ENCODE measurements at places on chromosomes 1 and 21.

DNA sequence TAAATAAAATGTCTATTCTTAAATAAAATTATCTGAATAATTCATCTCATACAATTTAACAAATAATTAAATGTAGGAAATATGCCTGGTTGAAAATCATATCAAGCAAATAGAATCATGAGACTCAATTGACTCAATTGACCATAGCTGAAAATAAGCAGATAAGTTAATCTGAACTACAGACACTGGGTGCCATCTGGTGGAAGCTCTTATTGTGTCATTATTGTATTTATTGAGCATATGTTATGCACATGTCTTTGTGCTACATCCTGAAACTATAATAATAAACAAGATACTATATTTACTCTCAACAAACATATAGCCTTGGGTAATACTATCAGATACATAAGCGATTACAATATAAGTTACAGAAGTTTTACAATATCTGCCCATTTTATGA lies 41.0 kb downstream of the BRINP3 start:
- no peak for DNase-seq

DNA sequence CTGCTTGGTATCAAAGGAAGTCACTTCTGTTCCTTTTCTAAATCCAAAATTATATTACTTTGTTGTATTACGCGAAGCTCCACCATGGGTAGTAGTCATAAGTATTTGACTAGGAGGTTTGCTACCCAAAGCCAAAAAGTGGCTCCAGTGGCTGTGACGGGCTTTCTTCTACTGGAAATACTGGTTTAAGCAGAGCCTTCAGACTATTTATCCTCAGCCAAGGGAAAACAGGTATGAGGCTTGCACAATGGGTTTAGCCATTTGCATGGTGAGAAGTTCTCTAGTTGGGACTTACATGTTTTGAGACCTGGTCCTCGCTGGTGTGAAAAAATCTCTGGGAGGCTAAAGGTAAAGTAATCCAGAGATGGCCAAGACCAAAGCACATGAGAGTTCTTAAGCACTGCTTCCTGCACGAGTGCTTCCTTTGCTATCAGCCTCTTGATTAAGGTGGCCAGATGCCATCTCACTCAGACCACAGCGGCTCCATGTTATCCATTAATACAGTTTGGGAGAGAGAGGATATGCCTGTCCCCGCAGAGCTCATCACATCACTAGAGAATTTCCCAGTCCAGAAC lies 121.2 kb downstream of the PIK3R3 start:
- no peak for DNase-seq

DNA sequence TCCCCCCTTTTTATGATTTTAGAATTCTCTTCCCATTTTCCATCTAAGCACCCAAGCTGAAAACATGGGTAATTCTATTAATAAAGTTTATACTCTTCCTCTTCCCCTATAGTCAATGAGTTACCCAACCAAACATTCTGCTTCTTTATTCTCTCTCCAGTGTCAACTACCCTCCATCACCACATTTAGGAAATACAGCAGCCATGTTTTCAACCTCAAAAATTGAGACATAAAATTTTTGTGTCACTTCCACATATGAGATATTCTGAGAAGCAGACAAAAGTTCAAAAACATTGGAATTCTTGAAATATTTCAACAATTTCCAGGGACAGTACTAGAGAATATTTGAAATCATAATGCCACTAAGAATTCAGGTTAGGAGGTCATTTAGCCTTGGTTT lies 64.8 kb upstream of the ATP1A1 start:
- no peak for DNase-seq

GRCh38 chr1:236997882-236998281 lies 6.4 kb downstream of the MT1HL1 start:
- no peak for DNase-seq

DNA sequence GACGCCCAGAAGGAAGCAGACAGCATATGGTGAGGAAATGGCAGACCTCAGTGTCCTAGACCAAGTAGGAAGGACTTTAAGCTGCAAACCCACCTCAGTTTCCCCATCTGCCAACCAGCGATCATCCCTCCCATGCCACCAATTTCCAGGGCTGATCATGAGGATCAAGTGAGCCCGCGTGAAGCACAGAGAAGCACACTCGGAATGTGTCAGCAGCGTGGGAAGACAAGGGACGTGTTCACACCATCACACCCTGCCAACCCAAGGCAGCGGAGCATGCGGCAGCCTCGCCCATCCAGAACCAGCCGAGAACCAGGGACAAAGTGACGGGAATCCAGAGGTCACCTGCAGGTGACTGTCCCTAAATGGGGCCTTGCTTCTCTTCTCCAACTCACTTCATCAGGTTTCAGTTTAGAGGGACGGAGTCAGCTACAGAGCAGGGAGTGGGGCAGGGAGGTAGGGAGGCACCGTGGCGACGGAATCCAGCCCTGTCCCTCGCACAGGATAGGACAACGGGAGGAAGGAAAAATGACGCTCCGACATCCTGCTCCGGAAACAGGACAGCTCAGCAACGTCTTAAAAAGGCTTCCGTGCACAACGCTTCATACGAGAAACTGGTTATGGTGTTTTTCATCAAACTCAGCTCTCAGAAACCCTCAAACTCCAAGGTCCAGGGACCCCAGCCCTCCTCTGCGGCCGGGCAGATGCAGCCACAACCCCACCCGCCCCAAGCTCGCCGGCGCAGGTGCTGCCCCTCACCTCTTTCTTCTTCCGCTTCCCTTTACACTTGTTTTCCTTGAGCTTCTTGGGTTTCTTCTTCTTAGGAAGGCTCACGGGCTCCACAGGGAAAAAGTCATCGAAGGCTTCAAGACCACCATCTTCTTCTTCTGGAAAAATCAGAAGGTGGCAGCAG lies 12.5 kb downstream of the CHD5 start:
- DNase-seq, result no peak

DNA sequence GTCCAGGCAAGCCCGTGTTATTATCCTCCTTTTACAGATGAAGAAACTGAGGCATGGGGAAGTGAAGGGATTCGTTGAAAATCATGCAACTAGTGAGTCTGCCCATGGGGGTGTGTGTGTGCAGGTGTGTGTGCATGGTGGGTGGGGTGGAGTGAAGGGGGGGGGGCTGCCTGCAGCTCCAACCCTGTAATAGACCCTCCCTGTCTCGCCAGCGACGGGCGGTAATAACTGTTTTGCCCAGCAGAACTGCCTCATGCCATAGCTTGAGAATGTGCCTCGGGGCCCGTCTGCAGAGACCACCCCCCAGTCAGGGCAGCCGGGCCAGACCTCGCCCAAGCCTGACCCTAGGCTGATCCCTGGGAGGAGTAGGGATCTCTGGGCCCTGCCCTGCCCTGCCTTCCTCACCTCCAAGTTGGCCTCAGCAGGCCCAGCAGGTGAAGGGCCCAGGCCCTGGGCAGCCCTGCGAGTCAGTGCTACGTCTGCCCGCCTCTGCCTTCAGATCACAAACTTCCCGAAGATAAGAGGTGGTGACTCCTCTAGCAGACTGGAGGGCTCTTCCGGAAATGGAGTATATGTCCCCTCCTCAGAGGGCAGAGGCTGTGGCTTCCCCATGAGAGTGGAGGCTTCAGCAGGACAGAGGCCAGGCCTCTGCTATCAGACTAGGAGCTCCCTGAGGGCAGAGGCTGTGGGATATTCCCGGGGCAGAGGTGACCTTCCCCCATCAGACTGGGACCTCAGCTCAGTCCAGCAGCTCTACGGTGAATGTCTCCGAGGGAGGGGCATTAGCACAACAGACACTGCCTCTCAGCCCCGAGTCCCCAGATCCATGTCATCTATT lies 15.7 kb upstream of the EPHA2 start:
- DNase-seq, result no peak

DNA sequence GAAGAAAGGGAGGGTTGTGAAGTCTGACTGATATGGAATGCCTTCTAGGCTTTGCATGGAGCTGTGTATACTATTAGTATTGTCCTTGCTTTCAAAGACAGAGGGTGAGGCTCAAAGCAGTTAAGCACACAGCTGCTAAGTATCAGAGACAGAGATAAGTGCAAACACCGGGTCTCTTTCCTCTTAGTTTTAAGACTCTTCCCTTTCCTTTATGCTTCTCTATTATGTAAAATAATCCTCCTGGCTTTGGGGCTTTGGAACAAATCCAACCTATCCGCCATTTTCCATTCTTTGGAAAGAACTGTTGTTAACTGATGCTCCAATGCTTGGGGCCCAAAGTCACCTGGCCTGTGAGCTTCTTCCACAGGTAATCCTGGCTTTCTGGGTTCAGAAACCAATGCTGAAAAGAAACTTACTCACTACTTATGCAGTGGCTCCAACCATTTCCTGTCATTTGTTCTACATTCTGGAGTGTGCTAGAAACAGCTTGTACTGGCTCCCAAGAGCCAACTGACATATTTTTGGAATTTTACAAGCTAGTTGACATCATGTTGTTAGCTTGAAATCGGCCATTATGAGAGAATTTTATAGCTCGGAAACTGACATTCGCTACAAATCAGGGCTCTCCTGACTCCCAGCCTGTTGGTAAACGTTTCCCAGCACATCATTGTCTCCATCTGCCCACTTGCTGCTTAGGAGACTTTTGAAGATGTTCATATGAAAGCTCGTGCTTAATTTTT lies 67.5 kb downstream of the DNTTIP2 start:
- no peak for DNase-seq

GRCh38 chr1:201749059-201749690 lies 79.8 kb upstream of the IPO9 start:
- DNase-seq, result no peak

GRCh38 chr1:197320991-197321531 lies 53.0 kb downstream of the CRB1 start:
- DNase-seq, result peak; percentile 62

DNA sequence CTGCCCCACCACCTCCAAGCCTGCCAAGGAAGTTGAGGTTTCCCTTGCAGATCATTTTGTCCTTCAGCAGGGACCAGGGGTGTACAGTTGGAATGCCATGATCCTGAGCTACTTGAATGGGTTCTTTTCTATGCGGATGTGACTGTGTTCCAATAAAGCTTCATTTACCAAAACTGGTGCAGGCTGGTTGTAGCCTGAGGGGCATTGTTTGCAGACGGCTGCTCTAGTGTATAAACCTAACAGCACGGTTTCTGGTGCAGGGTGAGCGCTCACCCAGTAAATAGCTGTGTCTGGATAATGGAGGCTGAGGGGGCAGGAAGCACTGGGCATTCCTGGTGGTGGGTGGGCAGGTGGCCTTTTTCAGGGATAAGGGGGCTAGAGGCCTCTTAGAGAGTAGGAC lies 72.7 kb upstream of the ACTL8 start:
- DNase-seq, result no peak

Data from retinal pigment epithelial cell (primary cell).